Ascending aorta (tissue), 2 donors: ENCODE measurements at places on chromosomes 1 and 21.

GRCh38 chr1:222443566-222443965 is 104.3 kb downstream of the HHIPL2 start:
- DNase-seq, result no peak

DNA sequence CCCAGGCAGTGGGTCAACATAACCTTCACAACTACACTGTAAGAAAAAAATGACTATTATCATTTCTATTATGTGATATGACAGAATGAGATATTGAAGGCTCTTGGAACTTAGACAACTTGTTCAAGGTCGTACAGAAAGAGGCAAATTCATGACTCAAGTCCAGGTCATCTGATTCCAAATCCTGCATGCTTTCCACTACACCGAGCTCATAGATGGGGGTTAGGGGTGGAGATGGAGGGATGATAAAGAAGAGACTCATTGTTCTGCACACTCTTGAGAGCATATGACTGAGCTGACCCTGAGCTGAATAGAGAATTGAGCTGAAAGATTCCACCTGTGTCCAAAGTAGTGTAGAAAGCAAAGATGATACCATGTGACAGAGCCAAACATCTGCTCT is 2.8 kb downstream of the FCRL6 start:
- no peak for DNase-seq

GRCh38 chr21:18550361-18550760 is 146.8 kb upstream of the TMPRSS15 start:
- no peak for DNase-seq

DNA sequence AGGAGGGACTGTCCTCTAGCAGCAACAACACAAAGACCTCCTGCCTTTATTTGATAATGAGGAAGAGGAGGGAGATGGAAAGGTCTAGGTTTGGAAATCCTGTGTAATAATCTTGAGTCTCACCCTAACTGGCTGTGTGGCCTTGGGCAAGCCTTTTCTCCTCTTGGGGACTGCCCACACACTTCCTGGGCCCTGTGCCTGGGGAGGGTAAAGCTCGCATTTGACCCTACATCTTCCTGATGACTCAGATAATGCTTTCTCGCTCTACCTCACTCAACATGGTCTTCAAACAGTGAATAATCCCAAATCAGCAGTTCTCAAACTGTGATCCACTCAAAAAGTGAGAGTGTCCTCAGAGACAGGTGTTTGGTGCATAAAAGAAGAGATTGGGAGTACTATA is 81.2 kb downstream of the VWA5B1 start:
- DNase-seq, result no peak

DNA sequence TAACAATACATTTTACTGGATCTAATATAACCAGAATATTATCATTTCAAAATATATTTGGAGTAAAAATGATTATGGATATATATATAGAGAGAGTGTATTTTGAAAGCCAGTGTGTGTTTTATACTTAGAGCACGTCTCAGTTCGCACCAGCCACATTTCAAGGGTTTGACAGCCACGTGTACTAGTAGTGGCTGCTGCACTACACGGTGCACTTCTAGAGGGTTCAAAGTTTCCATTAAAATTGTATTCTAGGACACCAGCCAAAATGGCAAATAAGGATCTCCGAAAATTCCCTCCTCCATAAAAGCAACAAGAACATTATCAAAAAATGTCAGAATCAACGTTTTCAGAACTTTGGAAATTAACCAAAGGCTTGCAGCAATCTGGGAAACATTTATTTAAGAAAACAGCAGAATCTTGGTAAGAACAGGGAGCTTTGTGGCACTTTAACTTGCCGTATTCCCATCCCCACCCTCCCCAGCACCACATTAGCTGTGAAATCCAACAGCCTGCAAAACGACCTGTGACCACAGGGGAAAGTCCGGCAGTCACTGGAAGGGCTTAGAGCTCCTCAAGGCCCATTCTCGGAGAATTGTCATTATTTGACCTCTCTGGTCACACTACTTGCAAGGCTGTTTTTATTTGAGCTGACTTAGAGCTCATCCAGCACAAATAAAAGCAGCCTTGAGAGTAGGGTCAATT is 33.5 kb upstream of the MRPS6 start:
- DNase-seq, result no peak

DNA sequence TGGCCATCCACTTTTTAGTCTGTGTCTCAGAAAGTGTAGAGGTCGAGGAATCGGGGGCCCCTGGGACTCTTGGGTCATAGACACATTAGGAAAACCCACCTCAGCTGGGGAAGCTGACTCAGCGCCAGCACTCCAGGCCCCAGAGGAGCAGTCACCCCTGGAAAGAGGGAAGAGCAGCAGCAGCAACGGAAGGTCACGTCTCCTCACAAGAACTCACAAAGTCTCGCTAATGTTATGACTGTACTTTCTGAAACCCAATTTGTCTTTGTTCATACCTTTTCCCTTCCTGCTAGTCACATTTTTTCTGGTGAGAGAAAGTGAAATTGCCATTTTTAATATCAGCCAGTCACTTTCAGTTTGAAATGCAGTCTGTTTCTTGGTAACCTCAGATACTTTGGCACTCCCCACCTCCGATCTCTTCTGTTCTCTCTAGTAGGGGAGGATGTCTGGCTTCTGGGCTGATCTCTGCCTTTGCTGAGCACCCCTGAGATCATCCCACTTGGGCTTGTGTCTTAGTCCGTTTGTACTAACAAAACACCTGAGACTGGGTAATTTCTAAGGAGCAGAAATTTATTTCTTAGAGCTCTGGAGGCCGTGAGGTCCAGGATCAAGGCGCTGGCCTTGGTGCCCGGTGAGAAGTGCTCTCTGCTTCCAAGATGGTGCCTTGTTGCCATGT is 6.0 kb upstream of the NLRP3 start:
- no peak for DNase-seq

- no peak for DNase-seq
Observed at GRCh38 chr1:156959414-156959813, 39.0 kb downstream of the LRRC71 start.

- no peak for DNase-seq
Observed at GRCh38 chr1:3914911-3915310, 14.8 kb upstream of the C1orf174 start.

- no peak for DNase-seq
Observed at GRCh38 chr1:184892116-184892515, 82.2 kb downstream of the NIBAN1 start.

GRCh38 chr1:223062177-223062576 is 80.9 kb downstream of the TLR5 start:
- DNase-seq, result no peak

DNA sequence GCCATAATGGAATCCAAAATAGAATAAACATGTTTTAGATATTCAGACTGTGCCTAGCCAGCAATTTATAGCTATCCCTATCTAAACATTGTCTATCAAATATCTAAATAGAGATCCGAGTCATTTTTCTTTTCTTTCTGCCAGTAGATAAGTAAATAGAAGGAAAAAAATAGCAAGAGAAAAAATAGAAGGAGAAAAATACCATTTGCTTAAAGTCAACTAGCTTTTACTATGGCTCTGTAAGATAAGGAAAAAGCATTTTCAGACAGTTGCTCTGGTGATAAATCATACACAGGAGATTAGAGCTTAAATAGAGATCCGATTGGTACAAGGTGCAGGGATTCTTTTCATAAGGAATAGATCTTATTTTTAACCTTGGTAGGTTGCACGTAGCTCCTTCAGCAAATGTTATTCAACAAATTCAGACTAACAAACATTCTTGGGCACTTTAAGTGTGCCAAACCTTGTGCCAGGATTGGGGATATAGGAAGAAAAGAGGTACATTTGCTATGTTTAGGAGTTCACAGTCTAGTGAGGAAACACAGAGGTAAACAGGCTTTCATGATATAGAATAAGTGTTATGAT is 70.1 kb upstream of the CCDC190 start:
- DNase-seq, result no peak

DNA sequence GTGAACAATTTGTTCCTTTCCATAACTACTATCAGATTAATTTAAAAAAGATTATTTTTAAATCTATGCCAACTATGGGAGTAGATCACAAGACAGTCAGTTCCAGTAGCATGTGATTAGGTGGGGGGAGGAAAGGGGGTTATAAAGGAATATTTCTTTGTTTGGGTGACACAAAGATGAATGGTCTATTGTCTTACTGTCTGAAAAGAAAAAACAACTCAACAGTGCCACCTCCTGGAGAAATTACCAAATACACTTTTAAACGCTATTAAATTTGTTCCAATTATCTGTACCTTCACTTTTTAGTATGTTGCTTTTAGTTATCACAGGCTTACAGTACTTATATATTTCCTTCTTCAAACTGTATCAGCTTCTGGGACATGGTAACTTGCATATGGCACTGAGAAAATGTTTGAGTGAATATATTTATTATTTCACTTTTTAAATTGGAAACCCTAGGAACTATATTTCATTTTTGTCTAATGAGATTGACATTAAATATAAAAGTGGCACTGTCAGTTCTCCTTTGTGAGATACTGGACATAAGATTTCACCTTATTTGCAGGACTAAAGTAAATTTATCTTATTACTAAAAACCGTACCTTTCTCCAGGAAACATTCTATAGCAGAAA is 1.7 kb upstream of the SORT1 start:
- no peak for DNase-seq

GRCh38 chr1:58206749-58207148 is 339.8 kb downstream of the OMA1 start:
- DNase-seq, result no peak

DNA sequence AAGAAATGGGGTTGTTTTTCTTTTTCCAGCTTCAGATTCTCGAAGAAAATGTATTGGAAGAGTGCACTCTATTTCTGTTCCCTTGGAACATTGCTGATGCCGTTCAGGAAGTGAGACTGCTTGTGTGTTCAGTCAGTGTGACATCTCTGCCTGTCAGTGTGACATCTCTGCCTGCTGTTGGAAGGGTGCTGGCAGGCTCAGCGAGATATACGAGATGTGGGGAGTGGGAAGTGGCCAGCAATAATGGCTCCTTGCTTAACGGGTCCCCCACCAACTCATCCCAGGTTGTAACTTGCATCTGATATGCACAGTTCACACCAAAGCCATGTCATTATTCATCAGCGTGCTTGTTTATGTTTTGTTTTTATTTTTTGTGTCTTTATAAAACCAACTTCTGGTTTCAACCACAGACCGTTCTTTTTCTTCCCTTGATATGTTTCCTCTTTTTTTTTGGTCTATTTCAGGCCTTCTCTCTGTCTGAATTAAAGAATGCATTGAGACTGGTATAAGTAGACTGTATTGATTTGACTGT is 145.4 kb downstream of the GALNT2 start:
- DNase-seq, result no peak

DNA sequence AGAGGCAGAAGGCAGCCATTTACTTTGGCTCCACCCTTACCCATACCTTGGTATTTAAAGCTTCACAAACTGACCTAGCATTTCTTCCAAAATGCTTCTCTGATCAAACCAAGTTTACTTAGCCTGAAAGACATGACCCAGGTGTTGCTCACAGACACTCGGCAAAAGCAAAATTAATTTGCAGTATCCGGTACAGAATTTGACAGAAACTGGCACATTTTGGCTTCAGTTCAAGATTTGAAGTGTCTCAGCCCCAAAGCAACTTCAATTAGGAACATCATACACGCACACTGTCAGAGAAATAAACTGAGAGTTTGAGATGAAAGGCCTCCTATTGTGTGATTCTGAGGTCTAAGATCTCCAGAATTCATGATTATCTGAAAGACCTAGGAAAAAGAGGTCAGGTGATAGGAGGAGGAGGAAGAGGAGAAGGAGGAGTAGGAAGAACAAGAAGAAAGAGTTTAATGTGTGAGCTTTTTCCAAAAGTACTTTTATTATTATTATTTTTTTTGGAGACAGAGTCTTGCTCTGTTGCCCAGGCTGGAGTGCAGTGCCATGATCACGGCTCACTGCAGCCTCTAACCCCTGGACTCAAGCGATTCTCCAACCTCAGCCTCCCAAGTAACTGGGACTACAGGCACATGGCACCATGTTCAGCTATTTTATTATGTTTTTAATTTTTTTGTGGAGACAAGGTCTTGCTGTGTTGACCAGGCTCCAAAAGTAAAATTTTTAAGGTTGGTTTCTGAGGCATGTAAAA is 143.6 kb downstream of the SLC45A1 start:
- no peak for DNase-seq

DNA sequence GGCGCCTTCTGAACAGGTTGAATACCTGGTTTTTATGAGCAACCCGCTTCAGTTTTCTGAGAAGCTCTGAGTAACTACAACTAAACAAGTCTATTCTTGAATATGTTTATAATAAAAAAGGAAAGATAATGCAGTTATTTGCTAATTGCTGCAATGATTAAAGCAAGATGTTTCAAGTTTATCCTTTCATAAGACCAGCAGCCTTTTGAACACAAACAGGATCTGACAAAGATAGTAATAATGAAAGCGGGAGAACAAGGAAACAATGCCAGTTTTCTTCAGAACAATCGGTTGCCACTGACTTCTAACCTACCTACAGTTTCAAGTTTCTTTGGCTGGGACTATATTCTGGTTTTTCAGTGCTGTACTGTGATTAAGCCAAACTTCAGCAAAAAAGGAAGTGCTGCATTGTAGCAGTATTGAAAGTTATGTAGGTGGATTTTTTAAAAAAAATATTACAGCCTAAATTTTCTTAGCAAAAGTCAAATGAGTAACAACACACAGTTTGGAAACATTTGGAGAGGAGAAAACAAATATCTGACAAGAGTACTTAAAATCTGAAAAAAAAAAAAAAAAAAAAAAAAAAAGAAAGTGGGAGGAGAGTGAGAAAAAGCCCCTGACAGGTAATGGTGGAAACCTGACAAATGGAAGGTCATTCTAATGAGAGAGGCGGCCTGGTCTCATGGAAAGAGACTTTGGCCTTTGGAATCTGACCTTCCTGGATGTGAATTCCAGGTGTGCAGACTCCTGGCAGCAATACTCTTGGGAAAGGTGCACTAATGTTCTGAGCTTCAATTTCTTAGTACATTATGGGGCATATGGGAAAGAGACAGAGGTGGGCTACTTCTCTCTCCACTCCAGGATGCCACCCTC is 11.4 kb downstream of the KCNJ15 start:
- DNase-seq, result no peak
